ENCODE measurements at places on chromosomes 4 and X.

DNA sequence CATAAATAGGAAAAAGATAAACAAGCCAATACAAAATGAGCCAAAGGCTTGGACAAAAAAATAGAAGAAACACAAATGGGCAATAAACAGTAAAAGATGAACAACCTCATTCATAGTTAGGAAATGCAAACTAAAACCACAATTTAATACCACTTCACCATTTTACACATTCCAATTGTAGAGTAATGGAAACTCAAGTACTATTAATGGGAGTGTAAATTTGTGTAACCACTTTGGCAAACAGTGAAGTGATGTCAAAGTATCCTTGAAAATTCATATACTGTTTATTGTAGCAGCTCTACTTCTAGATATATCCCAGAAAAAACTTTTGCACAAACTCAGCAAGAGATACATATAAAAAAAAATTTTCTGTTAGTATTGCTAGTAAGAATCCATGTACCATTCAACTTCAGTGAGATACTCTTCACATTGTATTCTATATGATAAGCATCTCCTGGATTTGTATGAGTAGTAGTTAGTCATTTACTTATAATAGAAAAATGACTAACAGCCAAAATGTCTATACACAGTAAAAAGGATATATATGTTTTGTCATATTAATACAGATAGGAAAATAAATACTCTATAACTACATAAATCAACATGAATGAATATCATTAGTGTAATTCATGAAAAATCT, 229.8 kb downstream of the DKK2 start:
- no peak for DNase-seq

DNA sequence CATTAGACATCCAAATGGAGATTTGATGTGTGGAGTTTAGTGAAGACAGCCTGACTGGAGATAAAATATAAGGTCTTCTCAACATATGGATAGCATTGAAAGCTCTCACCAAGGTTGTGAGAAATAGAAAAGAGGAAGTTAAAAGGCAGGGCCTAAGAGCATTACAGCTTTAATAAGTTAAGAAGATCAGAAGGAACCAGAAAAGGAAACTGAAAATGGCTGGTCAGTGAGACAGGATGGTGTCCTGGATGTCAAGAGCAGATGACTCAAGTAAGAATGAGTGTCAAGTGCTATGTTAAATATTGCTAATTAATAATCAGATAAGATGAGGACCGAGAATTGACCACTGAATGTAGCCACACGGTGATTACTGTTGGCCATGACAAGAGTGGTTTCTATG, 642.9 kb downstream of the STPG2 start:
- DNase-seq, result no peak

GRCh38 chr4:89356086-89356485, 48.5 kb upstream of the GPRIN3 start:
- DNase-seq, result no peak

DNA sequence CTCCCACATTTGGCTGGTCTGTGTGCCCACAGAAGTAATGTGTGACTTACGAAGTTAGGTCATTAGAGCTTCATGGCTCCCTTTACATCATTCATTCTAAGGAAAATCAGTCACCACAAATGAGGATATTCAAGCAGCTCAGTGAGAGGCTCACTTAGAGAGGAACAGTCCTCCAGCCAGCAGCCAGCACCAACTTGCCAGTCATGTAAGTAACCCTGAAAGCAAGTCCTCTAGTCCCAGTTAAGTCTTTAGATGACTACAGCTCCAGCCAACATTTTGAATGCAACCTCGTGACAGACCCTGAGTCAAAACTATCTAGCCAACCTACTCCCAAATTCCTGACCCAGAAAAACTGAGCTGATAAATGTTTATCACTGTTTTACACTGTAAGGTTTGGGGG, 71.3 kb downstream of the LRBA start:
- DNase-seq, result no peak

DNA sequence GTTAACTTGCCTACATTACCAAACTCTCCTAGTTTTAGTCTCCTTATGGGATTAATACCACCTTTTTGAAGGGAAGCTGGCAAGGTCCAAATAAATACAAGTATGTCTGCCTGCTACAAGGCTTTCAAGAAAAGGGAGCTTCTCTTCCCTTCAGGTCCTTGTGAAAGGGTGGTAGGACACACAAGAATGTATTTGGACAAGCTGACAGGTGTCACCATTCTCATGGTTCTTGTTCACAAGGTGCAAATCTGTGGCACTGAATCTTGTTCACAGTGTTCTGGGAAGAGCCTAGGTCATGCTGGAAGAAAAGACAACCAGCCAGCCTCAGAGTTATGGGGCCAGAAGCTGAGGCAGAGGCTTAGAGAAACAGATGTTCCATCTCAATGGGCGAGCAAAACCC, 41.9 kb downstream of the GPC3 start:
- no peak for DNase-seq

DNA sequence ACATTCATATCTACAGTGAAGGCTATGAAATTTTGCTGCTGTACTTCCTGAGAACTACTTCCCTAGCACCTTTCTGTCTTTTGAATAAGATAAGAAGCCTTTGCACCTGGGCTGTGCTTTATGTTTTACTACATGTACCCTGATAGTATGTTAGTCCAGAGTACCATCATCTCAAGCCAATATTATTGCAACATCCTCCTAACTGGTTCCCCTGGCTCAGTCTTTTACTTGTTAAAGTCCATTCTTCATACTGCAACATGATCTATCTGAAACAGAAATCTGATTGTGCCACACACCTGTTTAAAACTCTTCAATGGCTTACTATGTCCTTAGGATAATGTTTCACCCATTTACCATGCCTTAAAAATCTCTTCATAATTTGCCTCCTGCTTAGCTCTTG, 102.3 kb downstream of the AGTR2 start:
- DNase-seq, result no peak

GRCh38 chrX:16207634-16208033, 40.4 kb downstream of the MAGEB17 start:
- no peak for DNase-seq

DNA sequence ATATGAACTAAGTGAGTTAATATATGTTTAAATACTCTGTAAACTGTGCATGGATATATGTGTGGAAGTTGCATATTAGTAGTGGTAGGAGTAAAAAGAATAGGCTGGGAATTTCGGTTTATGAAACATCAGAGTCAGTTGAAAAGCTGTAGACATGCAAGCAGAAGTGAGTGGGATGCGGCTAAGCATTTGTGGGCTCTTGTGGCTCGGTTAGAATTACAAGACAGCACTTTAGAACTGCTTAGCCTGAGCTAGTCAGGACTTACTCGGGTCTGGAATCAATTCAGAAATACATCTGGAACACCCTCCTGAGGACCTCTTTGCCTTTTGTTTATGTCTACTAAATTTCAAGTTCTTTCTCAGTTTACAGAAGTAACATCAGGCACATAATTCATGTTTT, 93.6 kb downstream of the AFF2 start:
- DNase-seq, result no peak

GRCh38 chr4:104451573-104451972, 43.1 kb downstream of the CXXC4 start:
- no peak for DNase-seq

DNA sequence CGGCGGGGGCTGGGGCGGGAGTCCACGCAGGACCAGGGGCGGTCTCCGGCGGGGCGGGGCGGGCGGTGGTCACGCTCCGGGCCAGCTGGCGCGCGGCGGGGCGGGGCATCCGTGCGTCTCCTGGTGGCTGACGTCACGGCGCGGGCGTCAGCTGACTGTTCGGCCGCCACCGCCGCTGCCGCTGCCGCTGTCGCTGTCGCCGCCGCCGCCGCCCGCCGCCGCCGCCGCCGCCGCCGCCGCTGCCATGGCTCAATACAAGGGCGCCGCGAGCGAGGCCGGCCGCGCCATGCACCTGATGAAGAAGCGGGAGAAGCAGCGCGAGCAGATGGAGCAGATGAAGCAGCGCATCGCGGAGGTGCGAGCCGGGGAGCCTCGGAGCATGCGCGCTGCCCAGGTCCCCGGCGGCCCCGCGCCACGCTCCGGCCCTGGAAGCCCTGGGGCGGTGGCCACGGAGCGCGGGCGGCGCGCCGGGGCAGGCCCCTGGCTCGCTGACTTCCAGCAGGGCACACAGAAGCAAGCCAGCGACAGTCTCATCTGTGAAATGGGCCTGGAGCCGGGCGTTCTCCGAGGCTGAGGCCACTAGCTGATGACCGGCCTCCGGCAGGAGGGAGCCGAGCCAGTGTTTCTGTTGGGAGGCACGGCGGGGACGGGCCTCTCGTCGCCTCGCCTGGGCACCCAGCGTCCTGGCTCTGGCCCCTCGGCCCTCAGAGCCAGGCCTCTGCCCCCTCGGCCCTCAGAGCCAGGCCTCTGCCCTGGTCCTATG, at the start of gene FAM50A:
Gene FAM50A (plus strand): TSS at position 150 of the 763 bp plus-strand sequence. CDS start 95 bp downstream, at position 245.
- DNase-seq, result peak; percentile 45

DNA sequence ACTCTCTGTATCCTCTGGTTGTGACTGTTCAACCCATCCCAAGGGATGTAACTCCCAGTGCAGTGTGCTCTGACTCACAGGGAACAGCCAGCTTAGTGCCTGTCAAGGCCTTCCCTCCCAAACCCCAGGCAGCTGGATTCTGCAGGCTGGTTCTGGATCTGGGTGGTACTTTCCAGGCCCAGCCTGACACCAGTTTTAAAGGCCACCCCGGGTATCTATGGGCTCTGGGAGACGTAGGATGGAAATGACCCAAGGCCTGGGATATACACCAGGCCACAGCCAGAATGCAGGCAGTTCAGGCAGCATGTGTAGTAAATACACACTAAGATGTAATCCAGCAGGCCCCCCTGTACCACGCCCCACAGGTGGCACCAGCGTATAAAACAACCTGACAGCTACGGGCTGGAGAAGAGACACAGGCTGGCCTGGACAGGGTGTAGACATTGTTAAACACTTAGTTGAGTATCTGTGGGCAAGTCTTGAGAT, 64.2 kb downstream of the SPINK2 start:
- peak; percentile 18 for DNase-seq

GRCh38 chr4:158169506-158169905, 3.3 kb downstream of the GASK1B start:
- DNase-seq, result no peak

GRCh38 chrX:16814597-16814996, 28.3 kb downstream of the TXLNG start:
- DNase-seq, result no peak
